ENCODE measurements at places on chromosomes 2 and 18.

DNA sequence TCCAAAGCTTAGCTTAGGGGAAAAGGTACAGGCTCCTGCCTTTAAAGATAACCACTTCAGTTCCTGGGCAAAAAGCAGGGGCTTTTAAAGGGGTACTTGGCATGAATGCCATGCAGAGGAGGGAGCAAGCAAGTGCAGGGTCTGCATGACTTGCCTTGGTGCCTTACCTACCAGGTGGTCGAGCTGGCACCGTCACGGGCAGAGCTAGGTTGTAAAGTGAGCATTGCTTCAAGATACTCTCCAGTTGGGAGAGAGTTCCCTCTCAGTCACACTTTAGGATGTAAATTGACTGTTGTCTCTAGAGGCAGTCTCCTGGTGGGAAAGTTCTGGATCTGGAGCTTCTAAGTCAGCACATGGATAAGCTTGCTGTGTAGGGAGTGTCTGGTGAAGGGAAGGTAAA, 58.6 kb upstream of the MCFD2 start:
- DNase-seq, result no peak

DNA sequence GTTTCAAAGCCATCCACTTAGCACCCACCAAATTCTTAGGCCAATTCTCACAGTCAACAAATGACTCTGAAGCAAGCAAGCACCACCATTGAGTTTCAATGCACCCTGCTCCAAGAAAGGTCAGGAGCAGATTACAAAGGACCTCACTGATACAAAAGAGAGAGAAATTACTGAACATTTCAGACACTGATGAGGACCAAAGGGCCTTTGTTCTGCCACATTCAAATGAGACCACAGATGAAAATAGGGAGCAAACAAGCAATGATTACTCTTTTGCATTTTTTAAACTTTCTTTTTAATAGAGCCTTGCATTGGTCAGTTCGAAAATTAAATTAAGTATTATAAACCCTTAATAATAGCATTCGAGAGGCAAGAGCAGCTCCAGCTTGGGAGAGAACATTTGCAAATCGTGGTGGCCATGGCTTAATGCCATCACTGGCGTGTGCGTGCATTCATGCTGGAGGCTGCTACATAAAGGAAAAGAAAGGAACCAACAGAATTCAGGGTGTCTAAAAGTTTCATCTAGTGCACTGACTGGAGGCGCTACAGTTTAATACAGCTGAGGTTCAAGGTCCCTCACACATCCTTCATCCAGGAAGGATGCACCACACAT, 87.5 kb downstream of the KLF7 start:
- no peak for DNase-seq

DNA sequence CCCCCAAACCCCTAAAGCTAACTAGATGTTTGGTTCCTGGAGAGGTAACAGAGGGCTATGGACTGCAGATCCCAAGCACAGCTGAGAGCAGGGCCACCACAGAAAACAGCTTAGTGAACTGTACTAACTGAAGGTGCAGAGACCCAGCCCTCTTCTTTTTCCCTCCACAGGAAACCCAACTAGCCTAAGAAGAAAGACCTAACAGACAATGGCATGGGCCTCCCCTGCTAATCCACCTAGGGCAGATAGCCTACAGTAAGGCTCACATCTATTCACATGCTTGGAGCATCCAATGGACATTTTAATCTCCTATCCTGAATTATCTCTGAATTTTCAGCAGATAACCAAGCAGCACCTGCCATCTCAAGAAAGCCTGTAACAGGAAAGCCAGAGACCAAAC, 8.8 kb upstream of the FECH start:
- no peak for DNase-seq

GRCh38 chr2:184004289-184004947, 593.9 kb upstream of the ZNF804A start:
- DNase-seq, result no peak

- no peak for DNase-seq
Measured at GRCh38 chr2:157476953-157477709, 33.2 kb upstream of the CYTIP start.

DNA sequence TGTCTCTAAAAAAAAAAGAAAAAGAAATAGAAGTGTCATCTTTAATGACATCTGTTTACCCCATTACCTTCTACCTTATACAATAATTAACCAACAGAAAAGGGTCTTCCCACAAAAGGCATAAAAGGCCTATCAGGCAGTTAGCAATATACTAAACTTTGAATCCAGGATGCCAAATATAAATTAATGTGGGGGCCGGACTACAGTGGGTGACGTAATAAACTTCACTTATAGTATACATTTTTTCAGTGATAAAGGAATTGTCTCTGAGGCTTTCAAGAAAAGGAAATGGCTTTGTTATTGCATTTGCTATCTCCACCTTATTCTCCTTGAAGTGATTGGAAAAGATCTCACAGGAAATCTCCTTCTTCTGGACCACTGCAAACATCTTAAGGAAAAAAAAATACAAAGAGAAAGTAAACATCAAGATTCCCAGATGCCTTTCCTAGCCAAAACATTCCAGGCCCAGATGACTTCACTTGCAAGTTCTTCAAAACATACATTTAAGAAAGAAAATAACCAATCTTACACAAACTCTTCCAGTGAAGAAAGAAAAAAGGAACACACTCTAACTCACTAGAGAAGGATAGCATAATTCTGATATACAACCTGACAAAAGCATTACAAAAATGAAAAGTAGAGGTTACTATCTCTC, 126.2 kb upstream of the CAB39 start:
- DNase-seq, result no peak

GRCh38 chr2:88959480-88960204, 268.2 kb downstream of the RPIA start:
- no peak for DNase-seq
